ENCODE measurements at places on chromosomes 11 and 22.

GRCh38 chr11:108824545-108824944 lies 159.7 kb downstream of the DDX10 start:
- DNase-seq, result no peak

DNA sequence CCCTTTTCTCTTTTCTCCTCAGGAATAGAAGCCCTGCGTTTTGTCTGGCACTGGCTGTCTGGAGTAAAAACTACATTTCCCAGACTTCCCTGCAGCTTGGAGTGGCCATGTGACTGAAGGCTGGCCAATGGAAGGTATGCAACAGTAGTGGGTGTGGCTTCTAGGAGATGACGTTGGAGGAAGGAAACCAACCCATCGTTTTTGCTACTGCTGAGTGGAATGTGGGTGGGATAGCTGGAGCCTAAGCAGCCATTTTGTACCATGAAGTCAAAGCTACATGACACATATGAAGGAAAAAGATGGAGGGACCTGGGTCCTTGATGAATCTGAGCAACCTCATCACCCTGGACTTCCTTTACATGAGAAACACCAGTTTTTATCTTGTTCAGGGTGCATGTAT lies 19.6 kb downstream of the FGF3 start:
- DNase-seq, result no peak

- DNase-seq, result no peak
These were observed 20.8 kb upstream of the ARRB1 start for GRCh38 chr11:75371949-75372876.

DNA sequence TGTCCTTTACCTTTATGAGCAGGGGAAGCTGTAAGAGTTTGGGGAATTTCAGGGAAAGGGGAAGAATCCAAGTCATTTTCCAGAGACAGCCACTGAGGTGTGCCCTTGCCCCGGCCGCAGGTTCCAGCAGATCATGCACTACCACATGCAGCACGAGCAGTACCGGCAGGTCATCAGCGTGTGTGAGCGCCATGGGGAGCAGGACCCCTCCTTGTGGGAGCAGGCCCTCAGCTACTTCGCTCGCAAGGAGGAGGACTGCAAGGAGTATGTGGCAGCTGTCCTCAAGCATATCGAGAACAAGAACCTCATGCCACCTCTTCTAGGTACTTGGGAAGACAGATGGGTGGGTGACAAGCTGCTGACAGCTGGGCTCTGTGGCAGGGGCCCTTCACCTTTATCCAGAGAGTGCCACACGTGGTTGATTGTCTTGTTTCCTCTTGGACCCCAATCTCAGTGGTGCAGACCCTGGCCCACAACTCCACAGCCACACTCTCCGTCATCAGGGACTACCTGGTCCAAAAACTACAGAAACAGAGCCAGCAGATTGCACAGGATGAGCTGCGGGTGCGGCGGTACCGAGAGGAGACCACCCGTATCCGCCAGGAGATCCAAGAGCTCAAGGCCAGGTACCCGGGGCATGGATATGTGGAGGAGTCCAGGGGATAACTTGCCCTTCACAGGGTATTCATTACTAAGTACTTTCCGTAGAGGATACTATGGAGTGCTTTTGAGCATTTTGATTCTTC lies 5.8 kb upstream of the HMBS start:
- DNase-seq, result no peak

GRCh38 chr11:70247710-70248072 lies 22.8 kb upstream of the PPFIA1 start:
- DNase-seq, result no peak

- DNase-seq, result no peak
These were observed 8.5 kb upstream of the ME3 start for GRCh38 chr11:86680716-86681482.

GRCh38 chr11:1983601-1983961 lies 14.1 kb downstream of the H19 start:
- no peak for DNase-seq

- no peak for DNase-seq
These were observed 737.2 kb downstream of the LRRC4C start for GRCh38 chr11:40722179-40722795.

GRCh38 chr11:78753297-78753696 lies 178.6 kb upstream of the NARS2 start:
- DNase-seq, result no peak

- DNase-seq, result no peak
These were observed 904.3 kb downstream of the METTL15 start for GRCh38 chr11:29012507-29012906.

- DNase-seq, result no peak
These were observed 50.3 kb downstream of the SHANK2 start for GRCh38 chr11:71201936-71202597.

GRCh38 chr11:15124528-15124927 lies 9.8 kb downstream of the INSC start:
- no peak for DNase-seq

DNA sequence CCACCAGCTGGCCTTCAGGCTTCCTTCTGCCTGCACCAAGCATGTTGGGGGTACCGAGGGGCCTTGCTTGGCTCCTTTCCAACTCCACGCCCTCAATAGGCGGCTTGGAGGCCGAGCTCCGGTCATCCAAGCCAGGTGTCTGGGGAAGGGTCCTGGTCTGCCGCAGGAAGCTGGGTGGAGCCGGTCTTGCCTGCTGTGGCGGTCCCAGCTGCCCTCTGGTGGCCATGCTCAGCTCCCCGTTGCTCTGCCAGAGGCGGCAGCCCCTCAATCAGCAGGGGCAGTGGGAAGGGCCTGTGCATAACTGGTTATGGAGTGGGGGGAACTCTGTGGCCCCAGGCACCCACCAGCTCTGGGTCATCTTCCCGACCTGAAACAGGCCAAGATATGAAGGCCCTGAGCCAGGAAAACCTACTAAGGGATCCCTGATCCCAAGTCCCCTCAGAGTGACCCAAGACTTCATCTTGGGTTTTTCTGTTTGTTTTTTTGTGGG lies 3.2 kb downstream of the ARVCF start:
- DNase-seq, result no peak

All from naive thymus-derived CD4-positive, alpha-beta T cell (primary cell).